ENCODE measurements at places on chromosomes 12 and 14. TPM values are rescaled to one million over a fixed set of nuclear protein-coding genes. Genes with fewer than 3 reads are reported as not detected.

TMTC2 gene
- 1.5 TPM for total RNA-seq

- H3K36me3 ChIP-seq, result no peaks in the 10 kb centered on the region
- H3K27ac ChIP-seq, result no peak overlapping the region
- peaks cover 3% of the 10 kb centered on the region for H3K4me1 ChIP-seq
- no peak overlapping the region for H3K4me3 ChIP-seq
These were observed 89.2 kb downstream of the PDZRN4 start for GRCh38 chr12:41277100-41277945.

DNA sequence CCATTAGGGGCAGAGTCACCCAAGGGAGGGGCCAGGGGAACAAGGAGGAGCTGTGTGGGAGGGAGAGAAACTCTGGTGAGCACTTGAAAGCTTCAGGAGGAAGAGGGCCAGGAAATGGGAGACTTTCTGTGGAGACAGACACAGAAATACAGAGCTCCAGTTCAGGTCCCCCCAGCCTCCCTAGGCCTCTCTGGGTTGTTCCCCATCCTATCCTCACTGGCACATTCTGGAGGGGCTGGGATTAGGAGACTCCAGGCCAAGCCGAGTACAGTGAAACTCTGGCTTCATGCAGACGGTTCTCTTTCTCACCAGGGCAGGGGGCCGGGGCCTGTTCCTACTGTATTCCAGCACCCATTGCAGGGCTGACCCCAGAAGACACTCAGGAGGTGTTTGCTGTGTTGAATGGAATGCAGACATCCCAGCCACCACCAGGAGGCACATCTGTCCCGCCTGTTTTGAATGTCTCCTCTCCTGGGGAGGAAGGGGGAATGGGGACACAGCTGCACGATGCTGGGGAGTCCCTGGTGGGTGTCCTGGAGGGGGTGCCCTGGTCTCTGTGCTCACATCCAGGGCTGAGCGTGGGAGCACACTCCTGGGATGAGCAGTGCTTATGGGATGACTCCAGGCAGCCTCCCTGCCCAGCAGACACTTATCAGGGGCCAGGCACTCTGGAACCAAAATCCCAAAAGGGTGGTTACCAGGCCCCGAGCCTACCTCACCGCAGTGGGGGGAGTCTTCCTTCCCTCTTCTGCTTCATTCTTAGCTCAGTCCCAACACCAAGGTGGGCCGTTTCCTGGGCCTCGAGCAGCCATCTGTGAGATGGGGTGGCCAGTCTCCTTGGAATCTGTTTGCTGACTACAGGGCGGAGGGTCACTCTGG is 5.5 kb upstream of the KRT84 start:
- peaks cover 2% of the 10 kb centered on the region for H3K4me1 ChIP-seq
- H3K4me3 ChIP-seq, result no peak overlapping the region
- no peak overlapping the region for H3K27ac ChIP-seq
- H3K27me3 ChIP-seq, result peaks cover 13% of the 10 kb centered on the region
- DNase-seq, result no peak

- H3K4me1 ChIP-seq, result peaks cover 33% of the 10 kb centered on the region
- peak overlapping the region; percentile 93 for H3K27ac ChIP-seq
- no peak for DNase-seq
- peaks cover 49% of the 10 kb centered on the region for H3K36me3 ChIP-seq
These were observed 653 bp downstream of the PA2G4 start for GRCh38 chr12:56104815-56105608.

- H3K36me3 ChIP-seq, result peaks cover 20% of the 10 kb centered on the region
- peaks cover 53% of the 10 kb centered on the region for H3K4me1 ChIP-seq
- no peaks in the 10 kb centered on the region for H3K27me3 ChIP-seq
- DNase-seq, result no peak
These were observed 2.3 kb upstream of the AGAP2 start for GRCh38 chr12:57740656-57741412.

TAS2R9 gene
- total RNA-seq, result not detected

GRCh38 chr12:116919247-116919661 is 8.5 kb downstream of the FBXW8 start:
- H3K27ac ChIP-seq, result no peak overlapping the region
- no peaks in the 10 kb centered on the region for H3K27me3 ChIP-seq
- H3K4me1 ChIP-seq, result peaks cover 64% of the 10 kb centered on the region
- DNase-seq, result no peak
- peaks cover 9% of the 10 kb centered on the region for H3K36me3 ChIP-seq

DNA sequence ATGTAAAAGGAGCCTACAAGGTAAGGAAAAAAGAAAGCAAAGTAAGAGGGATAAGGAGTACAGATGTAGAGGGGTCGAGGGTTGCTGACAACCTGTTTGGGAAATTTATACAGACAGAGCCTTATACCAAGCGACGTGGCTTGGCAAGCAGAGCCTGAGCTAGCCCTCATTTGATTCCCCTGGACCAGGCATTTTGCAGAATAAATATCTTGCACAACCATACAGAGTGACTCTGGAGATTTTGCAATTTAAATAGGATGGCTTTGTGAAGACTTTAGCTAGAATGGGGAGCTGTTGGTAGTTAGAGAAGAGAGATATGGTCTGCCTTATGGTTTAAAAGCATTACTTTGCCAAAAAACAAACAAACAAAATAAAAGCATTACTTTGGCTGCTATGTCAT is 11.1 kb upstream of the ANO6 start:
- no peak for DNase-seq
- no peak overlapping the region for H3K4me3 ChIP-seq
- H3K4me1 ChIP-seq, result peaks cover 14% of the 10 kb centered on the region
- peaks cover 3% of the 10 kb centered on the region for H3K36me3 ChIP-seq

MYO1H gene
- not detected for total RNA-seq

CCDC88C gene
- total RNA-seq, result 164 TPM

DNA sequence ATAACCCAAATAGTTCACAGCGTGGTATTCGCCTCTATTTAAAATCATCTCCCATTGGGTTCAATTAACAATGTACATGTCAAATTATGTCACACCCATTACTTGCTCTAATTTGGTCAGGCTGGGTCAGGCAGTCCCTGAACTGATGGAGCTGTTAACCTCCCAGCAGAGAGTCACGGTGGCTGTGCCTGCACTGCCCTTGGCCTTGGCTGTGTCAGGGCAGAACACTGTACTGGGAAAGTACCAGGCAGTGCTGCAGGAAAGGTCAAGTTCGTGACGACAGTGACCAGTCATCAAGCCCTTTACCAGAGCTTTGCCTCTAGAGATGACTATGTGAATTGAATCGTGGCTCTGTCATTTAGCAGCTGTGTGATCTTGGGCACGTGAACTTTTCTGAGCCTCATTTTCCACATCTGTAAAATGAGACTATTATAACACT is 100.0 kb downstream of the ARF6 start:
- peaks cover 36% of the 10 kb centered on the region for H3K4me1 ChIP-seq
- H3K27ac ChIP-seq, result peak overlapping the region; percentile 90

- H3K36me3 ChIP-seq, result no peaks in the 10 kb centered on the region
- H3K27ac ChIP-seq, result no peak overlapping the region
- no peaks in the 10 kb centered on the region for H3K4me1 ChIP-seq
- H3K4me3 ChIP-seq, result no peak overlapping the region
These were observed 70.2 kb upstream of the MUCL1 start for GRCh38 chr12:54784115-54784514.

GRCh38 chr12:63826006-63826585 is 18.4 kb upstream of the SRGAP1 start:
- H3K27me3 ChIP-seq, result peaks cover 17% of the 10 kb centered on the region
- DNase-seq, result no peak
- no peak overlapping the region for H3K4me3 ChIP-seq
- H3K36me3 ChIP-seq, result no peaks in the 10 kb centered on the region
- no peak overlapping the region for H3K27ac ChIP-seq

SPTB gene
- 0.10 TPM for total RNA-seq

KCNH5 gene
- total RNA-seq, result not detected

- H3K4me3 ChIP-seq, result no peak overlapping the region
- no peaks in the 10 kb centered on the region for H3K36me3 ChIP-seq
- peaks cover 34% of the 10 kb centered on the region for H3K27me3 ChIP-seq
- no peak for DNase-seq
- H3K27ac ChIP-seq, result no peak overlapping the region
These were observed 180.8 kb downstream of the ADCK1 start for GRCh38 chr14:77980475-77981321.

SRRM4 gene
- total RNA-seq, result not detected

ETV6 gene
- total RNA-seq, result 116 TPM

DNA sequence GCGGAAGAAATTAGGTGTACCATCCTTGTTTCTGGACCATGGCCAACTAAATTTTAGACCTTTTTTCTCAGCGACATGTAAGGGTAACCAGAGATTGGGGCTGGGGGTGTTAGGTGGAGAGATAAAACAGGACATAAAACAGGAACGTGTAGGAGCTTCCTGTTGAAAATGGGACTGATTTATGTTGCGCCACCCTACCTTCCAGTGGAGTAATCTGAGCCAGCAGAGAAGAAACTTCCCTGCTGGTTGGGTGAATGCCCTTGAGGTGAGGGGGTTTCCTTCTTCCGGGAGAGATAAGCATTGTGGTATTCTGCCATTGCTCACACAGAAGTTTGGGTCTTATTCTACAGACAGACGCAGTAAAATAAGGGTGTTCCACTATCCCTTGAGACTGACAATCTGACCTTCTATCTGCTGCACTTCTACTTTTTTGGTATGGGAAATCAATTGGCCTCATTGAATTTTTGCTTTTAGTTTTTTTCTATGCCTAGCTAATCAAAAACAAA is 417.6 kb downstream of the PCNX1 start:
- peak; percentile 28 for DNase-seq
- H3K4me1 ChIP-seq, result peaks cover 77% of the 10 kb centered on the region
- H3K27me3 ChIP-seq, result no peaks in the 10 kb centered on the region
- H3K36me3 ChIP-seq, result peaks cover 18% of the 10 kb centered on the region

DNA sequence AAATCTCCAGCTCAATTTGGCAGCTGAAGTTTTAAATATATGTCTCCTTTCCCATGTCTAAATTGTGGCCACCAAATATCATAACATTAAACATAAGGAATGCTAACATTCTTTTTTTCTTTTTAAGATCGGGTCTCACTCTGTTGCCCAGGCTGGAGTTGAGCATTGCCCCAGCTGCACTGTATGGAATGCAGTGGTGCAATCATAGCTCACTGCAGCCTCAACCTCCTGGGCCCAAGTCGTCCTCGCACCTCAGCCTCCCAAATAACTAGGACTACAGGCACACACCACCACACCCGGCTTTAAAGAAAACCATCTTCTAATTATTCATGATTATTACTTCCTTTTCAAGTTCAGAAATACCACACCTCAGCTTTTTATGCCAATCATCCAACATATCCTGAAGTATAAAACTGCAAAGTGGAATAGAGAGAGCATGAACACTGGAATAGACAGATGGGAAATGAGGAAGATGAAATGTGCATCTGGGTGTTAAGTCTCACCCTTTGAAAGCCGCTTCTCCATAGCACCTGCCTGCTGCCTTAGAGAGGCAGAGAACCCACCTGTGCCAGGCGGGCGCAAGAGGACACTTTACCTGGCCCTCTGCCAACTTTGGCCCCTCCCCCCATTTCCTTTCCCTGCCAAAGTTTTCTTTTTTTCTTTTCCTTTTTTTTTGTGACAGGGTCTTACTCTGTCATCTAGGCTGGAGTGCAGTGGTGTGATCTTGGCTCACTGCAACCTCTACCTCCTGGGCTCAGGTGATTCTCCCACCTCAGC is 2.8 kb upstream of the EML1 start:
- H3K27ac ChIP-seq, result no peak overlapping the region
- no peak for DNase-seq
- no peaks in the 10 kb centered on the region for H3K36me3 ChIP-seq
- peaks cover 6% of the 10 kb centered on the region for H3K4me1 ChIP-seq
- H3K4me3 ChIP-seq, result no peak overlapping the region

GRCh38 chr14:70032016-70032415 is 152.8 kb downstream of the SMOC1 start:
- DNase-seq, result no peak
- no peaks in the 10 kb centered on the region for H3K36me3 ChIP-seq
- H3K4me1 ChIP-seq, result no peaks in the 10 kb centered on the region
- peaks cover 6% of the 10 kb centered on the region for H3K27me3 ChIP-seq
- H3K4me3 ChIP-seq, result no peak overlapping the region
- H3K27ac ChIP-seq, result no peak overlapping the region

DNA sequence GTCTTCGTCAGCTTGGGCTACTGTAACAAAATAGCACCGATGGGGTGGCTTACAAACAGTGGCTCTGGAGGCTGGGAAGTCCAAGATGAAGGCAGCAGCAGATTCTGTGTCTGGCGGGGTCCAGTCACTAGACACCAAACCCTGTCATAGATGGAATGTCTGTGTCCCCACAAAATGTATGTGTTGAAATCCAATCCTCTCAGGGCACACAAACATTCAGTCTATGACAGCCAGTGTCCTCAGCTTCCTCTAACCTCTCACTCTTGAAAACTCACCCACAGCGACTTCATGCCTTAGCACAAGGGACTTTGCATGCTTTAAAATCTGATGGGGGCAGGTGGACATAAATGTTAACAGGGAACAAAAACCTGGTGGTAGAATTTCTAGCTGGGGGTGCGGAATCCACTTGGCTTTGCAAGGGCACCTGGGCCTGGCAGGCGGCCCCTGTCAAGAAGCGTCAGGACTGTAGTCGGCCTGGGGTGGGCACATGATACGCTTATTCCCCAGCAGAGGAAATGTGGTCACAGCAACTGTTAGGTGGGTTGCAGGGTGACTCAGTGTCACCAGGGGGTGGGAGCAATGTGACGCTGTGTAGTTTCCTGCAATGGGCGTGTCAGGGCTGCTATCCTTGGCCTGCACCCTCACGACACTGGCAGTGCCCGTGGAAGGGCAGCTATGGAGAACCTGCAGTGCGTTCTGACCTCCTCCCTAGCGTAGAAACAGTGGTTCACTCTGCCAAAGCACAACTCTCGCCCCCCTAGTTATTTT is 17.7 kb downstream of the RIN3 start:
- H3K36me3 ChIP-seq, result no peaks in the 10 kb centered on the region
- H3K27me3 ChIP-seq, result no peaks in the 10 kb centered on the region
- peak overlapping the region; percentile 87 for H3K27ac ChIP-seq
- DNase-seq, result peak; percentile 41

DNA sequence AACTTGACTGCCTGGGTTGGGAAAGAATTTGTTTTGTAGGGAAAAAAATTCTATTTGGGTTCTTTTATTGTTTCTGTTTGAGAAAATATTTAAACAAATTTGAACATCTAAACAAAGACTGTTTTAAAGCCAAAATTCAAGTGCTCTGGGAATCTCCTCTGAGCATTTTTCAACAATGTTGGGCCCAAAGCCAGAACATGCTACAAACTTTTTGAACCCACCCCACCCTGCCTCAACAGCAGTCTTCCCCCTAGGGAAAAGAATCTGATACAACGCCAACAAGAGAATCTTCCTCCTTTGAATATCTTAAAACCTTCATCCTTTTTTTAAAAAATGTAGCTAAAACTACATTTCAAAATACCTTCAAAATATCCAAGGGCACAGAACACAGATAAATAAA is 20.4 kb upstream of the NID2 start:
- DNase-seq, result no peak
- H3K4me3 ChIP-seq, result no peak overlapping the region

- H3K4me1 ChIP-seq, result no peaks in the 10 kb centered on the region
- no peaks in the 10 kb centered on the region for H3K36me3 ChIP-seq
- H3K27ac ChIP-seq, result no peak overlapping the region
- H3K4me3 ChIP-seq, result no peak overlapping the region
- H3K27me3 ChIP-seq, result no peaks in the 10 kb centered on the region
These were observed 20.6 kb downstream of the PIK3C2G start for GRCh38 chr12:18281941-18282340.

- peak overlapping the region; percentile 48 for H3K4me3 ChIP-seq
- H3K27me3 ChIP-seq, result no peaks in the 10 kb centered on the region
- peak overlapping the region; percentile 78 for H3K27ac ChIP-seq
- no peak for DNase-seq
These were observed 38.7 kb downstream of the SH2B3 start for GRCh38 chr12:111444314-111444924.

- no peak overlapping the region for H3K27ac ChIP-seq
- H3K4me1 ChIP-seq, result peaks cover 25% of the 10 kb centered on the region
- DNase-seq, result no peak
- H3K36me3 ChIP-seq, result peaks cover 74% of the 10 kb centered on the region
- H3K4me3 ChIP-seq, result no peak overlapping the region
These were observed 29.0 kb upstream of the MMP17 start for GRCh38 chr12:131799195-131799594.

IFNG-AS1 gene
- 3.2 TPM for total RNA-seq

Measured in activated B cell treated with CpG ODN at 0.5 μM for 24 hours (primary cell).